8988T (cell line): ENCODE measurements at places on chromosomes 2 and 18.

- no peak for DNase-seq
These were observed 124.2 kb downstream of the CLIP4 start for GRCh38 chr2:29239209-29239960.

GRCh38 chr2:95231723-95232122 lies 24.4 kb downstream of the ZNF892 start:
- peak; percentile 37 for DNase-seq

- DNase-seq = no peak
These were observed 76.9 kb downstream of the NCK2 start for GRCh38 chr2:105821428-105822125.

GRCh38 chr2:170340693-170341068 lies 162.7 kb downstream of the MYO3B start:
- no peak for DNase-seq

- peak; percentile 29 for DNase-seq
These were observed 956 bp downstream of the ESPNL start for GRCh38 chr2:238100821-238101771.

DNA sequence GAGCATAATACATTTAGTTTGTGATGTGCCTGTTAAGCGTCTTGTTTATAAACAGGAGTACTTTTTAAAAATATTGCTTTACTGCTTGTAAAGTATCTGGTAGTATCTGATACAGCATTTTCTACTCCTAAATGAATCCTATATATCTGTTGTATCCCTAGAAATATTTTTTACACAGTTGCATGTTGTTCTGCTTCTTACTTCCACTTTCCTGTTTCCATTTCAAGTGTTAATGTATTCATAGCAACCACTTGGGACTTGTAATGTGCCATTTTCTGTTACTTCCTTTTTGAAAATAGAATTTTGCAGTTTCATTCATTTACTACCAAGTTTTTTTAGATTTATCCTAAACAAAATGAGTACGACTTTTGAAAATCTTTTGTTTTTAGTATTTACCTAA lies 24.9 kb downstream of the CCNT2 start:
- no peak for DNase-seq

DNA sequence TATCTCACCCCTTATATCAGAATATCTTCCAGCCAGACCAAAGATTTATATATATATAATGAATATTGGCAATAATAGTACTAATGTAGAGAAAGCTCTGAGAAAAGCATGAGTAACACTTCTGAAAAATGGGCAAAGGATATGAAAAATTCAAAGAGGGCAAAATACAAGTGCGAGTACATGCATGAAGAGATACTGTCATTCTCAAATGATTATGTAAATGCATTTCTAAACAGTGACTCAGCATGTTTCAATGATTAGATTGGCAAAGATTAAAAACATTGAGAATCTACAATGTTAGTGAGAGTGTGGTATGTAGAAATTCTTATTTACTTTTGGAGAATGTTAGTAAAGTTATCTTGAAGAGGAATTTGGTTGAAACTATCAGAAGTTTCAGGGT lies 118.3 kb upstream of the NEDD4L start:
- no peak for DNase-seq

GRCh38 chr2:29601321-29601720 lies 320.1 kb downstream of the ALK start:
- DNase-seq = no peak

DNA sequence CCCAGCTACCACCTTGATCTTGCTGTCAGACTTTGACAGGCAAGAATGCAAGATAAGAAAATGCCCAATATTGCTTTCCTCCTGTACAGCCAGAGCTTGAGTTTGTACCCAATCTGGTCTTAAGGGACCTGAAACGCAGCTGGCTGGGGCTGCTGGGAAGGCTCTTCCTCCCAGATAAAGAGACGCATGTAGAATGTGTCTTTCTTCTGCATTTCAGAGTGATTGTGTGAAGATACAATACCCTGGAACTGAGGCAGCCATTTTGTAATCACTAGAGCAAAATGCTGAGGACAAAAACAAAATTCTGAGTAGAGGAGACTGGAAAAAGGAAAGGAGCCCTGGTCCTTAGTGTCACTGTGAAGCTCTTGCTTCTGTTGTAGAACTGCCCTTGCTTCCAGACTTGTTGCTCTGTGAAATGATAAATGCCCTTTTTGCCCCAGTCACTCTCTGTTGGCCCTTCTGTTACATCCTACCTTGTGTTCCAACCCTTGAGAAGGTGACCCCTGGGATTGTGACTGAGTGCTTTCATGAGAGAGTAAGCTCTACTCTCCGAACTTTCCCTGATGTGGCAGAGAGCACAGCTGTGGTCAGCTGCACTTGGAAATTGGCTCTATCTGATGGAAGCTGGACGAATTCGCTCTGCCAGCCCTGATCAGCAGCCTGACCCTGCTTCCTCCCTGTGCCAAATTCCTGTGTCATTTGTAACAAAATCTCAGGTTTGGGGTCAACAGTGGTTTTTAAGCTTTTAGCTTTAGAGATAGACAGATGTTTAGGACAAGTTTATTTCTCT lies 137.4 kb upstream of the RBMS1 start:
- no peak for DNase-seq

- DNase-seq = no peak
These were observed 4.4 kb upstream of the SAG start for GRCh38 chr2:233303252-233303651.

DNA sequence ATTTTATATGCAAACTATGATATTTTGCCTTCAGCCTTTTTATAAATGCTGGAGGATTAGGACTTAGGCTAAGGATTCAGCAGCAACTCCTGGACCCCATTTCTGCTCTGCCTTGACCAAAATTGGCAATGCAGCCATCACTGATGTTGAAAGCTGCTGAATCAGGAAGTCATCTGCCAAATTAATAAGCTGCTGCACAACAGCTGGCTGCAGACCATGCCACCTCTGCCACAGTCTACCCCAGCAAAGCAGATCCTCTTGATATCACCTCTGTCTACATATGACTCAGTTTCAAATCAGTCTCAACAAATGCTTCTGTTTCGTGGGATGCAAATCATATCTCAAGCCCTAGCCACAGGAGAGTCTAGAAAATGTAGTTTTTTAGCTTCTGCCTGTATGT lies 7.1 kb upstream of the SOS1 start:
- DNase-seq = no peak

- DNase-seq = peak; percentile 74
These were observed 620 bp upstream of the GALNT1 start for GRCh38 chr18:35580701-35581539.

DNA sequence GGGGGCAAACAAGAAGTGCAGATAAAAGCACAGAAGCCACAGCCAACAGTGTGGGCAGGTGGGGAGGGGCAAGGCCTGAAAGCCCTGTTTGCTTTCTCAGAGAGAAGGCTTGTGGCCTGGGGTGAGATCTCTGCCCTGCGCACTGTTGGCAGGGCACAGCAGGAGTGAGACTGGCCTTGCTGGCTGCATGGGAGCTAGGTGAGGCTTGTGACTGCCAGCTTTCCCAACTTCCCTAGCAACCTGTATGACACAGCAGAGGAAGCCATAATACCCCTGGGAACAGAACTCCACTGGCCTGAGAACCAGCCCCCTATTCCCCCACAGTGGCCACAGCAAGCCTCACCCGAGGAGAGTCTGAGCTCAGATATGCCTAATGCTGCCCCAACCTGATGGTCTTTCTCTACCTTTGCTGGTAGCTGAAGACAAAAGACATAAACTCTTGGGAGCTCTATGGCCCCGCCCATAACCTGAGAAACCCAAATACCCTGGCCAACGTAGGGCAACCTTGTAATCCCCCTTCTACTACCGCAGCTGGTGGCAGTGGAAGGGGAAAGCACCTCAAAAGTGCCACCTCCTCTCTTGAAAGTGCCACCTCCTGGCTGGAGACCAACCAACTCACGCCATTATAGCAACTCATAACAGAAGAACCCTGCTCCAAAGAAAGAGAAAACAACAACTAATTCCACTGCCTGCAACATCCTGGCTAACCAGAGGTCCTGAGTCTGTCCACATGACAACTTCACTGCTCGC lies 44.4 kb downstream of the LCT start:
- no peak for DNase-seq

DNA sequence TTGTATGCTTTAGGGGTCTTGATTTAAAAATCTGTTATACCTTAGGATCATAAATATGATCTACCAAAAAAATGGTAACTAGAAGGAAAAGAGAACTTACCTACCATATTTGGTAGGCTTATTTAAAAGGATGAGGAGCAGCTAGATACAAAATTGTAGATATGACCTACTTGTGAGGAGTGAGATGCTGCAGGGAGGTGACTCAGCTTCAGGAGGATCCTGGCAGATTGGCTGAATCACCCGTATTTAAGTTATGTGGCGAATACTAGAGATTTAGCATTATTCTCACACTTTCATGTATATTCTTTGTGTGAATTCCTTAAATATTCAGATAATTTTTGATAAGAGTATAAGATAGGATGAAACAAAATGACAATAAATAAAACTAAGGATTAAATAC lies 657.3 kb upstream of the LINC00305 start:
- DNase-seq = no peak

GRCh38 chr2:208254118-208254870 lies 577 bp downstream of the IDH1 start:
- DNase-seq = peak; percentile 66

DNA sequence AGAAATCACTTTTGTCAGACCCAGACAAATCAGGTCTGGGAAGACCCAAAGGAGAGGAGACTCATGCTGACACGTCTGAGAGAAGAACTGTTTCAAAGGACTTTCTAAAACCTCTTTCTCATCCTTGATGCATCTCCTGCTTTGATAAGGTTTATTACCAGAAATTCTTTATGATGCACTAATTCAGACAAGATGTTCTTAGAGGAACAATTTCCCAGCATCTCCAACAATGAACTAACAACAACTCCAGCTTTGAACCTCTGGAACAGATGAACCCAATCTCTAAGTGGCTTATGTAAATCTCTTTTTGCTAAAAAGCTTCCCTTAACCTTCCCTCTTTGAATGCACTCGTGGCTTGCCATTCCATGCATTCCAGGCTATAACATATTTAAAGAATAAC lies 15.9 kb upstream of the SERPINB11 start:
- no peak for DNase-seq
